ENCODE measurements at places on chromosomes 13 and 19.

- DNase-seq: no peak
Measured at GRCh38 chr19:11747277-11747676, 8.5 kb upstream of the ZNF823 start.

GRCh38 chr19:5109560-5109959, 140.6 kb downstream of the KDM4B start:
- no peak for DNase-seq

GRCh38 chr13:29156136-29156535, 336.0 kb downstream of the MTUS2 start:
- no peak for DNase-seq

DNA sequence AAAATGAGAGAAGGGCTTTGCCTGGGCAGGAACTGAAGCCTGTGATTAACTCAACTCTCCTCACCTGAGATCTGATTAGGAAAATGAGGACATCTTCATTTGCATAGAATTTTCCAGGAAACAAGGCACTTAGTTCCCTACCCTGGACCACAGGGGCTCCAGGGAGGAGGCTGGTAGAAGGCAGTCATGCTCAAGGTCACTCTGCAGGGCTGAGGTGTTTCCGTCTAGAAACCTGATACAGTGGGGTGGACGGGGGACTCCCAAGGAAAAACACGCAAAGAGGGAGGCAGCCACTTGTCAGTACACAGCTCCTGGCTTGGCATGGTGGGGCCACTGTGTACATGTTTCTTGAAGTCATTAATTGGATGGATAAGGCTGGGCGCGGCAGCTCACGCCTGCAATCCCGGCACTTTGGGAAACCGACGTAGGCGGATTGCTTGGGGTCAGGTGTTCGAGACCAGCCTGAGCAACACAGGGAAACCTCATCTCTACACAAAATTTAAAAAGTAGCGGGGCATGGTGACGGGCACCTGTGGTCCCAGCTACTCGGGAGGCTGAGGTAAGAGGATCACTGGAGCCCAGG, 6.0 kb downstream of the KLK14 start:
- DNase-seq: no peak

GRCh38 chr19:46631481-46631880, 4.5 kb downstream of the GNG8 start:
- no peak for DNase-seq

GRCh38 chr19:4347521-4347920, 4.2 kb downstream of the MPND start:
- no peak for DNase-seq

DNA sequence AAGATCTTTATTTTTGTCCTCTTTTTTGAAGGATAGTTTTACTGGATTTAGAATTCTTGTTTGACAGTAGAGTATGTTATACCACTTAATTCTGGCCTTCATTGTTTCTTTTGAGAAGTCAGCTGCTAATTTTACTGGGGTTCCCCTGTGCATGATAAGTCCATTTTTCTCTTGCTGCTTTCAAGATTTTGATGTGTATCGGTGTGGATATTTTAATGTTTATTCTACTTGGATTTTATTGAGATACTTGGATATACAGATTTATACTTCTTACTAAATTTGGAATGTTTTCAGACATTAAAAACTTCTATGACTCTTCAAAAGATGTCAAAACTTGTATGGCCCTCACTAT, 86.9 kb downstream of the URI1 start:
- DNase-seq: no peak

- DNase-seq: no peak
Measured at GRCh38 chr13:43279696-43280095, 256.3 kb downstream of the DNAJC15 start.

DNA sequence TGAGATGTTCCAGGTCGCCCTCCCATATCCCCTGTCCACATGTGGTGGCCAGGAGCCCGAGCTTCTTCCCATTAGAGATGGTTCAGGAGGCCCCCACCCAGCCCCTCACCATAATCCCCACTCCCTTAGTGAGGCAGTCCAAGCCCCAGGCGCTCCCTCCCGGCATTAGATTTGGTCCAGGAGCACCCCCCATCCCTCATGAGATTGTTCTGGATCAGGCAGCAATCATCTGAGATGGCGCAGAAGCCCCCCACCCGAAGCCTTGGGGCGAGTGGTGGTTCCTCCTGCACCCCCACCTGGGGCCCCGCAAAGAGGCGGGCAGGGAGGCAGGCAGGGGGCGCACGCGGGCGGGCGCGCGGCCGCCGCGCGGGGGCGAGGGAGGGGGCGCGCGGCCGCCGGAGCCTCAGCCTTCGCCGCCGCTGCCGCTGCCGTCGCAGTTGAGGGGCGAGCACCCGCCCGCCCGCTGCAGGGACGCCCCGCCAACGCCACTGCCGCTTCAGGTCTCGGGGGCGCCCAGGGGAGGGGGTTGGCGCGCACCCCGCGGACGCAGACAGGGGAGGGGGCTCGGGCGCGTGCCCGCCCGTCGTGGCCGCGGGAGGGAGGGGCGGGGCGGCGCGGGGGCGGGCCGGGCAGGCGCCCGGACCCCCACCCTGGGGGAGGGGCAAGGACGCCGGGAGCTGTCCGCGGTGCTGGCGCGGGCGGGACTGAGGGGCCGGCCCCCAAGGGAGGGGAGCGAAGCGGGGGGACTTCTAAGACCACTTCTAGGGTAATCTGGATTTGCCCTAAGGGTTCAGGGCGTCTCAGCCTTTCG, 46.4 kb upstream of the SHKBP1 start:
- DNase-seq: no peak

GRCh38 chr19:32971715-32972540, at the start of the genes CEP89 and FAAP24:
TSS of gene CEP89 (minus strand) at chr19:32971958. CDS start at chr19:32971874, 84 bp downstream.
TSS of gene FAAP24 (plus strand) at chr19:32972242. CDS start at chr19:32973197, 955 bp downstream.
- peak; percentile 97 for DNase-seq

- DNase-seq: no peak
Measured at GRCh38 chr19:34018546-34018945, 153.8 kb upstream of the LSM14A start.

DNA sequence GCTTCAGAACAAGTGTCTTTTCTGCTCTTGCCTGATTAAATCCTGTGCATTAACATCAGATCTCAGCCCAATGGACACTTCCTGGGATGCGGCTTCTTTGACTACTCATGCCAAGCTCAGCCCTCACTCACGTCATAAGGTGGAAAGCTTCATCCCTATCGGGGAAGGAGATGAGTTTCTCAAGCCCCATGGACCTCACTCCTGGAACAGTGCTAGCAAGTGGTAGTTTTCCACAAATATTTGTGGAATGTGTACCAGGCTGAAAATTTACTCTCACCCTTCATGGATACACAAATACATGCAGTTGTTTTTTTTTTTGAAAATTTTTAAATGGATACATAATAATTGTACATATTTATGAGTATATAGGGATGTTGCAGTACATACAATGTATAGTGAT, 34.6 kb upstream of the FARP1 start:
- DNase-seq: no peak

DNA sequence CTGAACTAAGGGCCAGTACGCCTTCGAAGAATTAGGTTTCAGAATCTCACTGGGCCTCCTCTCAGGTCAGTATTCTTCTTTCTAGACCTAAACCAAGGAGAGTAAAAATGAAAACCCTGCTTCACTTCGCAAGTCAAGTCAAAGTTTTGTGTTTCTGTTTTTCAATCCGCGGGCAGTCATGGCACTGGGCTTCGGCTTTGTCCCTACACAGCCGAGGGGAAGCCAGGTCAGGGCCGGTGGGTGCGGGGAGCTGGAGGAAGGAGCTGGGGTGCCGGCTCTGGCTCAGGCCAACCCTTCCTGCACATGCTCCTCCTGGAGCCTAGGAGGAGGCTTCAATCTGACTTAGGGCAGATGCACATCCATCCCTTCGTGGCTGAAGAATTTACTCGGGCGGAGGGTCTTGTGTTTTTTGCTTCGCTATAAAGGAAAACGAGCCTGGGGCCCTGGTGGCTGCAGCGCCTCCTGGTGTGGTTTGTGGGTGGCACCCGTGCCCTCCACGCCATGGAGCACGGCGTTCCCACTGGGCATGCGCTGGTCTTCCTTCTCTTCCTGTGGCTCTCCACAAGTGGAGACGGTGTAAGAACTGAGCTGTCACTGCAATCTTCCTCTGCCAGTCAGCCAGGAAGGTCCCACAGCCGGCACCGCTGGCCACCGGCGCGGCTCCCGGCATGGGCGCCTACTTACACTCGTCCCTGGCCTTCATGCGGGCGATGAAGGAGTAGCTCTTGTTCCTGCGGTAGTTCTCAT, 22.5 kb downstream of the C19orf44 start:
- no peak for DNase-seq

DNA sequence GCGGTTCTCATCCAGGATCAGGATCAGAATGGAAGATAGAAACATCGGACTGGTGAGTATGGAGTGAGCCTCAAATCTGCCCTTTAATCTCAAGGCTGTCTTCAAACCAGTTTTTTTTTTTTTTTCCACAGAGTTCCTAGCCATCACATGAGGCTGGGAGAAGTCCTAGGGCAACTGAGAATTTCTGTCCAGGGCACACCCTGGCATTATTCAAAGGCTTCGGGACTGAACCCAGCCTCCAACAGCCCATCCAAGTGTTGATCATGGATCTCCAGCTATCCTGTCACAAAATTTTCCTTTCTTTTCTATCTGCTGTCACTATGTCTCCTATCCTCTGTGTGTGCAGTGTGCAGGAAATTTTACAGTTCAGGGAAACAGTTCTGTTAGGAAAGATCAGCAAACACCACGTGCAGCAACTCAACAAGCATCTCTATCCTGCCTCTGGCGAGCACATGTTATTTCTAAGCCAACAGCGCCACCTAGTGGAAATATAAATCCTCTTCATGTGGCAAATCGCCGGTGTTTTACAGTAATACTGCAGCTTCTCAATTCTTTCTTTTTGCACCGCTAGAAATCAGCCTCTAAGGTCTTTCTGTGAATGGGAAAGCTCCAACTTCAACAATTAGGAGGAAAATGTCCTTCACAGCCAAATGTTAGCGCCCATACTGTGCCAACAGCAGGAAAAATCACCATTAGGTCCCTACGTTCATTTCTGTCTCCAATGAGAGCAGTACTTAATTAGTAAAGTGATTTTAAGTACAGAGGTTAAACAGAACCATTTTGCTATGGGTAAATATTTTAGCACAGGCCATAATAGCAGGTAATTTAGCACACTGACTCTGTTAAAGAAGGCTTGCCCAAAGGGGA, 21.4 kb upstream of the ZNF181 start:
- peak; percentile 13 for DNase-seq

DNA sequence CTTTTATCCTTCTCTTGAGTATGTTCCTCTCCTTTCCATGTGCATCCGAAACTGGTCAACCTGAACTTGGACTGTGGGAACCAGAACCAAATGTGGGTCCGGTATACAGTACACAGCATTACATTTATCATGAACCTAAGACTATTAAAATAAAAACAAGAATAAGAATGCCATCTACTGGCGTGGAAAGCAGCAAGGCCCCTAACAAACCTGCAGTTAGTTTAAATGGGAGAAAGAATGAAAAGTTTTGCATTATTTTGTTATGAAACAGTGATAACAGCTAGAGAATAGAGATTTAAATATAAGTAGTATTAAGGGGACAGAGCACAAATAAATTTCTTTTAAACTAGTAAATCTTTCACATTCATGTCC, 159.5 kb downstream of the RBM26 start:
- no peak for DNase-seq

- no peak for DNase-seq
Measured at GRCh38 chr13:42592915-42593900, 19.3 kb downstream of the TNFSF11 start.

GRCh38 chr13:48574041-48574796, 41.3 kb upstream of the RCBTB2 start:
- DNase-seq: no peak

GRCh38 chr19:17753976-17754375, 2.7 kb downstream of the FCHO1 start:
- no peak for DNase-seq

DNA sequence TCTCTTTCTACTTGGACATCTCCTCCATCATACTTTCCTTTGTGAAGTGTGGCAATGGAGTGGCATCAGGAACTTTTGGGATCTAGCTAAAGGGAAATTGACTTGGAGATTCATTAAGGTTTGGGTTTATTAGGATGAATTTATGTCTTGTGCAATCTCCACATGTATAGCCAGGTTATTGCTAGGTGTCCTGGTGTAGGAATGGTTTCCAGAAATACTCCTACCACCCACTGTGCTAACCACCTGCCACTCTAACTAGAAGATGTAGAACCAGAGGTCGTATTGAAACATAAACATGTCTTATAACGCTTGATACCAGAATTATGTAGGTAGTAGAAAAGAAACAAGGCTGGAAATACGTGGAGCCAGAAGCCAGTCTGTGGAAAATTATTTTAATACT, 38.1 kb upstream of the MED4 start:
- no peak for DNase-seq

DNA sequence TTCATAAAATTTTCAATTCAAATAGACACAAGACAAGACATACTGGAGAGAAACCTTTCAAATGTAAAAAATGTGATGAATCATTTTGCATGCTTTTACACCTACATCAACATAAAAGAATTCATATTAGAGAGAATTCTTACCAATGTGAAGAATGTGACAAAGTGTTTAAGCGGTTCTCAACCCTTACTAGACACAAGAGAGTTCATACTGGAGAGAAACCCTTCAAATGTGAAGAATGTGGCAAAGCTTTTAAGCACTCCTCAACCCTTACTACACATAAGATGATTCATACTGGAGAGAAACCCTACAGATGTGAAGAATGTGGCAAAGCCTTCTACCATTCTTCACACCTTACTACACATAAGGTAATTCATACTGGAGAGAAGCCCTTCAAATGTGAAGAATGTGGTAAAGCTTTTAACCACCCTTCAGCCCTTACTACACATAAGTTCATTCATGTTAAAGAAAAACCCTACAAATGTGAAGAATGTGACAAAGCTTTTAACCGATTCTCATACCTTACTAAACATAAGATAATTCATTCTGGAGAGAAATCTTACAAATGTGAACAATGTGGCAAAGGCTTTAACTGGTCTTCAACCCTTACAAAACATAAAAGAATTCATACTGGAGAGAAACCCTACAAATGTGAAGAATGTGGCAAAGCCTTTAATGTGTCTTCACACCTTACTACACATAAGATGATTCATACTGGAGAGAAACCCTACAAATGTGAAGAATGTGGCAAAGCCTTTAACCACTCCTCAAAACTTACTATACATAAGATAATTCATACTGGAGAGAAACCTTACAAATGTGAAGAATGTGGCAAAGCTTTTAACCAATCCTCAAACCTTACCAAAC, 24.6 kb upstream of the ZNF431 start:
- DNase-seq: no peak

GRCh38 chr19:11234486-11235075, 4.8 kb upstream of the ANGPTL8 start:
- DNase-seq: no peak
